Inflammatory macrophage treated with lipopolysaccharide for 4 hours (primary cell): ENCODE measurements at places on chromosomes 5 and 9.

DNA sequence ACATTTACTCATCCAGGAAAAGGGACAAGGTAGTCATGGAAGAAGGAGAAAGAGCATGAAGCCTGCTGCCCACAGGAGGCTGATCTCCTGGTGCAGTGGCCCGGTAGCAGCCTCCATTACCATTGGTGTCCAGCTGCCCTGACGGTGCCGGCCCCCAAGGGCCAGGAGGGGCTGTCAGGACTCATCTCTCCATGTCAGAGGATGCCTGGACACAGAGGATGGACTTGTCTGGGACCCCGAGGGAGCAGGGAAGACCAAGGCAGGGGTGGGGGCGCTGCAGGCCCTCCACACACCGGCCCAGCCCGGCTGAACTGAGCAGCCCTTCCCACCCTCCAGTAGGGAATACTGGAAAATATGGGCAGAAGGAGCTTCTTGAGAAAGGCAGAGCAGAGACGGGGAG is 52.2 kb downstream of the IRX2 start:
- no peak for DNase-seq

DNA sequence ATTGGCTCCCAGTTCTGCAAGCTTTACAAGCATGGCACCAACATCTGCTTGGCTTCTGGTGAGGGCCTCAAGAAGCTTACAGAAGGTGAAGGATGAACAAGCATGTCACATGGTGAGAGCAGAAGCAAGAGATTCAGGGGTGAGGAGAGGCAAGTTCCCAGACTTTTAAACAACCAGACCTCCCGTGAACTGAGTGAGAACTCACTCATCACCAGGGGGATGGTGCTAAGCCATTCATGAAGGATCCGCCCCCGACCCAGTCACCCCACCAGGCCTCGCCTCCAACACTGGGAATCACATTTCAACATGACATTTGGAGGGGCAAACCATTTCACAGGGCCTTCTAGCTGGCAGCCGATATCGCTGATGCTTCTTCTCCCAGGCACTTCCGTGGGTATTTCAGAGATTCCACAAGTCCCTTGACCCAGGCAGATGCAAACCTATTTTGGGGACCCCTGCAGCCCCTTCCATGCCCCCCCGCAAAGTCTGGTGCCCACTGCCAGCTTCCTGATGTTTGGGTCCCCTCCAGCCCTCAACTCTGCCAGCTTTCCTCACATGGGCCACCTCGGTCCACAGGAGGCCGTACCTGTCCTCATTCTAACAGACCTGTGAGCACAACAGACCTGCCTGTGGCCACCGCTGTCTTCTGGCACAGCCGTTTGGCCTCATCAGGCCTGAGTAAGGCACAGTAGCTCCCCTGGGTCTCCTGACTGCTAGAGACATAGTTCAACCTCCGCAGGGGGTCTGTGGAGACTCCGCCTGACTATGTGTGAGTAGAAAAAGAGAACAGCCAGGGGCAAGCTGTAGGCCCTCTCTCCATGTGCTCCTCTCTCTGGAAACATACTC is 60.7 kb upstream of the ANGPTL2 start:
- DNase-seq, result no peak

DNA sequence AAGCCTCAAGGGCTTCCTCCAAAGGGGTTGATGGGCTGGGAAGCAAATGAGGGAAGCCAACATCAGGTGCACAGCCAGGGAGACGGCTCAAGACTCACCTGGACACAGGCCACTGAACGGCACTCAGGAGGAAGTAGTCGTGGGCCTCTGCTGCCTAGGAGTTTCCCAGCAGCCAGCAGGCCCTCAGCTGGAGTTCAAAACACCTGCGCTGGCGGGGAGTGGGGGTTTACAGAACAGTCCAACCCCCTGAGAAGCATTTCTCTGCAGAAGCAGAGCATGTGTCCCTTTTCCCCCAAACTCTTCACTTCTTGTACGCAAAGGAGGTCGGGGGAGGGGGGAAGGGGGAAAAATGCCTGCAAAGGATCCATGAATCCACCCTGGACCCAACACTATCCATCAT is 2.3 kb downstream of the WHRN start:
- DNase-seq, result no peak

DNA sequence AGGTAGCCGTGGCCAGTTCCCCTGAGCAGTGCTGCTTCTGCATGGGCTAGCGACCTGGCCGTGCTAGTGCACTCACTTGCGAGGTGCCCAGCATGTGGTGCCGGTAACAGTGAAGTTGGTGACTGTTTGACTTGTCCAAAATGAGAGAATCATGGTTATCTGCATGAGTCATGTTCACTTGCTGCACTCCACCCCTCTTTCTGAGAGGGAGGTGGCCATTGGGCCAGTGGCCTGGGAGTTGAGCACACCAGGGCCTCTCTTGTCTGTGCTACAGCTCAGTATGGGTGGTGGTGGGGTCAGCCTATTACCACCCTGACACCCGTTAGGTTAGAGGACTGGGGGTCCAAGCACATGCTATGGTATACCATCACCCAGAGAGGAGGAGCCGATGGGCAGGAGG is 55.4 kb upstream of the GARNL3 start:
- no peak for DNase-seq

DNA sequence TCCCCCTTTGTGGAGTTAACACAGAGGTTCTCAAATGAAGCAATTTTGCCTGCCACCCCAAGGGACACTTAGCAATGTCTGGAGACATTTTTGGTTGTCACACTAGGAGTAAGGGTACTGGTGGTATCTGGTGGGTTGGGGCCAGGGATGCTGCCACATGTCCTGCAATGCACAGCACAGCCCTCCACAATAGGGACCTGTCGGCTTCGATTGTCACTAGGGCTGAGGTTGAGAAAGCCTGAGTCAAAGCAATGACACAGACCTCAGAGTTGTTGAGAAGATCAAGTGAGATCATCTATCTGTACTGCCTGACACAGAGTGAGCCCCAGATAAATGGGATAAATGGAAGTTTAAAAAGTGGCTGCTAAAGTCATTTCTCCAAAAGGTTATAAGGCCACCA is 249.2 kb upstream of the KLF4 start:
- DNase-seq, result peak; percentile 57

- DNase-seq, result no peak
These were observed 107.8 kb upstream of the ATP10B start for GRCh38 chr5:160959804-160960203.

DNA sequence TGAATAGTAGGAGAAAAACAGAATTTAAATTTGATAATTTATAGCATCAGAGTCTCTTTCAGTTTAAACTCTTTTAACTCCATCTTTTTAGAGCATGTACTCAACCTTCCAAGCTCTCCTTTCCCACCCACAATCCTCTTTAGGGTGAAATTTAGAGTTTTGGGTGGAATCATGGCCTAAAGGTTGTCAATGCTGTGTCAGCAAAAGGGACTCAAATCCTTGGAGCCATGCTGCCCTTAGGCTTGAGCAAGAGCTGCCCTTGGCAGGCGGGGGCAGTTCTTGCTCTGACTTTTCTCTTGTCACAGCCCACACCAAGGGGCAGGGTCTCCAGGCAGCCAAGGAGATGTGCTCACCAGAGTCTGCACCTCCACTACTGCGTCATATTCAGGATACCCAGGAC is 102.4 kb downstream of the MTX3 start:
- no peak for DNase-seq

- no peak for DNase-seq
These were observed 1339.7 kb upstream of the CDH6 start for GRCh38 chr5:29853711-29854220.

- DNase-seq, result no peak
These were observed 173.3 kb downstream of the RMI1 start for GRCh38 chr9:84153885-84154284.

DNA sequence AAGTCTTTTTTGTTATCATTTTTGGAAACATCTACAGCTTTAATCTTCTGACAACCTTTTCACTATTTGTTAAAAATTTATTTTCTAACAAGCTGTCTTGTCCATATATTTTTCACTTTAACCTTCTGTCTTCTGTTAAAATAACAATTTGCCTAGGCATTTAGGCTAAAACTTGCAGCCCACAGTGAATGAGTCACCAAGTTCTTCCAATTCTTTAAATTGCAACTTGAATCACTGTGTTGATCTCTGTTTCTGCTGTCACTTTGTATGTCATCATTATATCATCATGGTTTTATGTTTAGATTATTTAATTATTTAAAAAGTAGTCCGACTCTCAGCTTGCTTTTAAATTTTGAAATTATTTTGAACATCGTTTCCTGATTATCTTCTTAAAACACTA is 473.8 kb upstream of the PTPRD start:
- DNase-seq, result no peak

DNA sequence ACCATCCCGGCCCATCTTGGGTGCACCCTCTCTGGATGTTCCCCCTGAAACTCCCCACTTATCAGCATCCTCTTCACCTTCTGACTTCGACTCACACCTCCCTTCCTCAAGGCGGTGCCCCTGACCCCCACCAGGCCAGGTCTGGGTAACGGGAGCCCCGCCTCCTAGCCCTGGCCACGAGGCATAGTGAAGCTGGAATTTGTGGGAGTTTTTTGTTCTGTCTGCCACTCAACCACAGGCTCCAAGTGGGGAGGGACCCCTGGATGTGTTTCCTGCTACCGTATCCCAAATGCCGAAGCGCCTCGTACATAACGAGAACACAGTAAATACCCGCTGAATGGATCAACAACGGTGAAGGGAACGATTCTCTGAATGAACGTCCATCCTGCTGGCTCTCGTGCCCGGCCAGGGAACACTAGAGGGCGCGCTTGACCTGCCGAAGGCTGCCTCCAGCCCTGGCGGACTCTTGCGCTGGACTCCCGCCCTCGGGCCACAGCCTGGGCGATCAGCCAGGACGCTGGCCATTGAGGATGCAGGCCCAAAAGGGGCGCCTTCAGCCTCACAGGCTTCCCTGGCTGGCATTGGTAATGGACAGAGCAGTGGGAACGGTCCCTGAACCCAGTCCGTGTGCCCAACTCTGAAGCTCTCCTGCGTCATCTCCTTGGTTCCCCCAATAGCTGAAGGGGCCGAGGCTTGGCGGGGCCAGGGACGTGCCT is 47.3 kb upstream of the PHYKPL start:
- DNase-seq, result peak; percentile 77

DNA sequence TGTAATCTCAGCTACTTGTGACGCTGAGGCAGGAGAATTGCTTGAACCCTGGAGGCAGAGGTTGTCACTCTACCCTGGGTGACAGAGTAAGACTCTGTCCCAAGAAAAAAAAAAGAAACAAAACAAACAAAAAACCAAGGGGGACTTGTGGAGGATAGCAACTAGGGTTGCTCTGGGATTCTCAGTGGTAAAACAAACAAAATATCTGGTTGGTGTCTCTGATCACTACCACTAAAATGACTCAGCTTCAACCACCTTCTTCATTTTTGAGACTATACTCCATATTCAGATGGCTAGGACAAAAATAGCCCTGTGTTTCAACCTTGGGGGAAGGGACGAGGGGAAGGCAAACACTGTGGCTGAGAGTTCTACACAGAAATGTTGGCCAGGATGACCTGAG is 110.3 kb downstream of the ARRDC3 start:
- DNase-seq, result no peak

DNA sequence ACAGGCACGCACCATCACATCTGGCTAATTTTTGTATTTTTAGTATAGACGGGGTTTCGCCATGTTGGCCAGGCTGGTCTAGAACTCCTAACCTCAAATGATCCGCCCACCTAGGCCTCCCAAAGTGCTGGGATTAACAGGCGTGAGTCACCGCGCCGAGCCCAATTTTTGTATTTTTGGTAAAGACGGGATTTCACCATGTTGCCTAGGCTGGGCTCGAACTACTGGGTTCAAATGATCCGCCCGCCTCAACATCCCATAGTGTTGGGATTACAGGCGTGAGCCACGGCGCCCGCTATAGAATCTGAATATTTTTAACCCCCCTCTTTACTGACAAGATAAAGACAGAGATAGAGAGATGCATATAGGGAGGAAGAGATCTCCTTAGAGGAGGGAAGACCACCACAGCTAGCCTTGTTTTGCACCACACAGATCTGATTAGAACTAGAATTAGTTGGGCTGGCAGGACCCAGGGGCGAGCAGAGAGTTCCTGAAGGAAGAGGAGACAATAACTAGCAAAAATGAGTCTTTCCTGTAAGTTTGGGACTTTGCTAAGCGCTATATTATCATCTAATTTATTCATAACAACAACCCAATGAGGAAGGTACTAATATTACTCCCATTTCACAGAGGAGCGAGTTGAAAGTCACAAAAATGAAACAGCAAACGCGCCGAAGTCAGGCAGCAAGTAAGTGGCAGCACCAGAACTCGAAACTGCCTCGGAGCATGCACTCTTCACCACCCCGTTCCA is 1.5 kb upstream of the ANKHD1 start:
- no peak for DNase-seq

- no peak for DNase-seq
These were observed 48.1 kb upstream of the OLFM1 start for GRCh38 chr9:135039266-135039870.

GRCh38 chr5:135060021-135060420 is 26.0 kb upstream of the PITX1 start:
- no peak for DNase-seq

DNA sequence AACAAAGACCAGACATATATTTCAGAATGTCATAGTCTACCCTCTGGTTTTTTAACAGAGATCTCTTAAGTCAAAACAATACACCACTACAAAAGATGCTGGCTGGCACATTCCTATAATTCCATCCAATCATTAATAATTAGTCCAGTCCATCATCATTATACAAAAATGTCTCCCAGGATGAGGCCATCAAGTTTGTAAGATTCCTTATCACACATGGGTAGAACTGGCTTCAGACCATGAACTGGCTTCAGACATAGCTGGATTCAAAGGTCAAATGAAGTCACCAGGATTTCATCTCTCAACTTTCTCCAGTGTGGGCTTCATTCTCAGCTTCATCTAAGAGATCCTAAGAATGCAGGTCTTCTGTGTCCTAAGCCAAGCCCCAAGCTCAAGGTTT is 147.1 kb downstream of the ENC1 start:
- DNase-seq, result no peak

- DNase-seq, result no peak
These were observed 33.5 kb downstream of the ANXA6 start for GRCh38 chr5:151123897-151124751.

DNA sequence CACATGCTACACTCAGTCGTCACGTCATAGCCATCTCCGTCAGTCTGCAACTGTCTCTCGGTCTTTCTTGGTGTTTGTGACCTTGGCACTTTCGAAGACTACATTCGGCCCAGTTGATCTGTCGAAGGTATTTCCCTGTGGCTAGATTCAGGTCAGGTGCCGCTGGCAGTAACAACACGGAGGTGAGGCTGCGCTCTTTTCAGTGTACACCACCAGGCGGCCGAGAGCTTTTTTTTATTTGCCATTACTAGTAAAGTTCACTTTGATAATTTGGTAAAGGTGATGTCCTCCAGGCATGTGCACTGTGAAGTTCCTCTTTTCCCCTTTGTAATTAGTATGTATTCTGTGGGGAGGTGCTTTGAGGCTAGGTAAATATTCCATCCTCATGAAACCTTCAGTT is 49.7 kb downstream of the RNF130 start:
- DNase-seq, result no peak

GRCh38 chr5:82491397-82491796 is 213.2 kb upstream of the RPS23 start:
- no peak for DNase-seq
